ENCODE measurements at places on chromosomes 6 and 20.

- DNase-seq = no peak
Observed at GRCh38 chr6:95545686-95546085, 31.6 kb upstream of the MANEA start.

- peak; percentile 31 for DNase-seq
Observed at GRCh38 chr6:45657226-45657625, 279.5 kb upstream of the SUPT3H start.

DNA sequence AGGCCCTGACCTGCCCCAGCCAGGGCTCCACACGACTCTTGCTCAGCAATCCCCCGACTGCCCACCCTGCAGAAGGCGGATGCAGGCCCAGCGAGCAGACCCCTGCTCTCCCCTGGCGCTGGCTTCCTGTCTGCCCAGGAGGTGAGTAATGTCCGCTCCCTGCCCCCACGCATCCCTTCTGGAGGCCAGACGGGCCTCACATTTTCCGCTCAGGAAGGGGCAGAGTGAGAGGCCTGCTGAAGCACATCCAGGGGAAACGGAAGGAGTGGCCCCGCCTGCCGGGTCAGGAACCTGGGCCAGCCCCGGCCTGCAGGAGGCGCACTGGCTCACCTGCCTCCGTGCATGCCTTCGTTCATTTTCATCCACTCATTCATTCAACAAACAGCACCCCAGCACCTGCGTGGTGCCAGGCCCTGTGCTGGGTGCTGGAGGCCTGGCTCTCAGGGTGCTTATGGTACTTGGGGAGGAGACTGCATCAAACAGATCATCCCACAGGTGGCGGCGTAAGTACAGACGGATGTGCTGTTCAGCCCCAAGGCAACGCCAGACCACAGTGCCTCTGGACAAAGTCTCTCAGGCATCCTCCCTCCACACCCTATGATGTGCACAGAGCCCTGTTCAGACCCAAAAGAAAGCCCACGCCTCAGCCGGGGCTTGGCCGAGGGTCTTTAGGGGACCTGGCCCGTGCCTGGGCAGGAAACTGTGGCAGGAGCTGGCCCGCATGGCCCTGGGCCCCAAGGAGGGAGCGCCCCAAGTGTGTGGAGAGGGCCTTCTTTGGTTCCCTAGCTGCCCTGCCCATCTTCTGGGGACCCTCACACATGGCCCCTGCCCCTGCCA is 112.1 kb downstream of the ASXL1 start:
- DNase-seq = peak; percentile 50

DNA sequence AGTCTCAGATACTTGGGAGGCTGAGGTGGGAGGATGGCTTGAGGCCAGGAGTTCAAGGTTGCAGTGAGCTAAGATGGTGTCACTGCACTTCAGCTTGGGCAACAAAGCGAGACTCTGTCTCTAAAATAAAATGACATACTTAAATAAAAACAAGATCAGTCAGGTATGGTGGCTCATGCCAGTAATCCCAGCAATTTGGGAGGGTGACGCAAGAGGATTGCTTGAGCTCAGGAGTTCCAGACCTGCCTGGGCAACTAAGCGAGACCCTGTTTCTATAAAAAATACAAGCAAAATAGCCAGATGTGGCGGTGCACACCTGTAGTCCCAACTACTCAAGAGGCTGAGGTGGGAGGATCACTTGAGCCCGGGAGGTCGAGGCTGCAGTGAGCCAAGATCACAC is 149.6 kb downstream of the ZFP64 start:
- DNase-seq = no peak

GRCh38 chr6:164195278-164195941 is 780.9 kb downstream of the QKI start:
- no peak for DNase-seq

GRCh38 chr20:17882834-17883591 is 85.6 kb downstream of the SNX5 start:
- no peak for DNase-seq

- DNase-seq = no peak
Observed at GRCh38 chr6:127475135-127475822, 16.1 kb upstream of the KIAA0408 start.

- DNase-seq = no peak
Observed at GRCh38 chr20:52342913-52343312, 151.3 kb upstream of the ZFP64 start.

DNA sequence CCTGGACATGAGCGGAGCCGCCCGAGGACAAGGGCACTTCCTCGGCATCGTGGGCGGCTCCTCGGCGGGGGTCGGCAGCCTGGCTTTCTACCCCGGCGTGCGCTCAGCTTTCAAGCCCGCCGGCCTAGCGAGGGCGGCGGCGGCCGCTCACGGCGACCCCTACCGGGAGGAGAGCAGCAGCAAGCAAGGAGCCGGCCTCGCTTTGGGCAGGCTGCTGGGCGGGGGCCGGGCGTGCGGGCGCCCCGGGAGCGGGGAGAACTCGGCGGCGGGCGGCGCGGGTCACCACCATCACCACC is 6.7 kb downstream of the PRDM13 start:
- DNase-seq = no peak

DNA sequence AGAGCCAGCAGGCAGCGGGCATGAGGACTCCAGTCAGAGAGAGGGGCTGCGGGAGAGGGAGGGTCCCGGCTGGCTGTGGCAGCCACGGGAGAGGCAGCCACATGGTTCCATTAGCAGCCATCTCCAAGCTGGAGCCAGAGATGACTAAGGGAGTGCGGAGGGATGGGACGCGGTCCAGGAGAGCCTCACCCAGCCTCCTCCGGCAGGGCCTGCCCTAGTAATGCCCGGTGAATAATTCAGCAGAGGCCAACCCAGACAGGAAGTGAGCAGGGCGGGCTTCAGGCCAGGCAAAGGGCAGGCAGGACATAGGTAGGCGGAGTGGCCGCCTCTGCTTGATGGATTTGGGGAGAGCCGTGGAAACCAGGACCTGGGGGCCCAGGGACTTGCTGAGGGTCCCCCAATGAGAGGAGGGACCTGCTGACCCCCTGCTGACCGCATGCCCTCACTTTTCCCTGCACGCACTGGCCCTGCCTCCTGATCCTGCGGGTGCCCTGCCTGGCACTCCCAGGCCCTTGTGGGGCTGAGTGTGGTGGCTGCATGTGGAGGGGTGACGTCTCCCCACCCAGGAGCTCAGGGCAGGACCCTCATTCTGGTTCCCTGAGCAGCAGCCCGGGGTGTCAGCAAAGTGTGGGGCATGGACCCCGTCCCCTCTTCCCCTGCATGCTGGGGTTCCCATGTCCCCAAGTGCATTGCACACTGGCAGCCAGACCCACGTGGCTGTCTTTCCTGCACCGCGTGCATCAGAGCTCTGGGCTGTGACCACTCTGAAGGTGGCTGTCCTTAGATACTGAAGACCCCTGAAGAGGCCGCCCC is 51.8 kb upstream of the SLCO4A1 start:
- DNase-seq = peak; percentile 77

- no peak for DNase-seq
Observed at GRCh38 chr20:43825581-43825980, 89.1 kb upstream of the TOX2 start.

GRCh38 chr6:163655217-163656121 is 241.0 kb downstream of the QKI start:
- no peak for DNase-seq

- no peak for DNase-seq
Observed at GRCh38 chr6:88443554-88443953, 277.4 kb upstream of the CNR1 start.

DNA sequence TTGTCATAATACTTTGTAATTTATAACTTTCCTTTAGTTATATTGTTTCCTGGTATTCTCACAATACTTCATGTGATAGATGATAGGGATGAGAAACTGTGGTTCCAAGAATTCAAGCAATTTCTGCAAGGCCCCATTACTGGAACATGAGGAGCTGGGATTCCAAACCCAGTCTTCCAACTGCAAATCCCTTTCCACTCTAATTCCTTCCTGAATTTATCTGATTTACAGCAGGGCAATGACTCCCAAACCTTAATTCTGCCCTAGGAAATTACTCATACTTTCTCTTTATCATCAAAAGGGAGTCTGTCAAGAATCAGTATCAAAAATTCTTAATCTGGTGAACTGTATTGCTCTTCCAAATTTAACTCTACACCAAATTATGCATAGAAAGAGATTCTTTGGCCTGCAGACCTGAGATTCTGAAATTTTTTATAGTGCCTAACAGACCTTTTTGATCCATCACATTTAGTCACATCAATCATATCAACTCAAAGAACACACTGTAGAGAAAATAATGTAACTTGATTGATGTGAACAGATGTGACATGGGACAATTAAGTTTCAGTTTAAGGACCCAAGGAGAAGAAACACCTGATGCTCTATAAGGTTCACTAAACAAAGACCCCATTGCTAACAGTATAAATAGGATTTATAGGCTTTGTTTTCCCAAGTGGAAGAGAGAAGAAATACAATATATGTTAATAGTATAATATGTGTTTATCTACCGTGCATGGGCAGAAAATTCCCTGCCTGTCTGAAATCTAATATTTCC is 41.5 kb upstream of the GJA1 start:
- no peak for DNase-seq

DNA sequence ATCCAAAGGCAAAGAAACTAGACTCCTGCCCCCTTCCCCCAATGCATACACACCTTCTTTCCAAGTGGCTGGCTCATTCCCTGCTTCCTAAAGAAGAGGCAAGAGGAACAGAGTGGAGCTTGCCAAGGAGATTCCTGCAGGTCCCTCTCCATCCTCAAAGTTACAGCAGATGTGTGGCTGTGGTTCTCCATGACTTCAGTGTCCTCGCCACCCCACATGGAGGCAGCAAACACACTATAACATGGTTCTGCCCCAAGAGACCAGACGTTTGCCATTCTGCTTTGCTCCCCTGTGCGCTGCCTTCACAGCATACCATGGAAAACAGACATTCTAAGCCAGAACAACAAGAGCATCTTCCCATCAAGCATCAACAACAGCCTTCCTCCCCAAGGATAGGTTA is 84.4 kb downstream of the BACH2 start:
- DNase-seq = no peak

- DNase-seq = no peak
Observed at GRCh38 chr6:129599467-129599866, 110.5 kb downstream of the ARHGAP18 start.

- DNase-seq = peak; percentile 80
Observed at GRCh38 chr6:3438190-3439167, 18.4 kb downstream of the SLC22A23 start.

DNA sequence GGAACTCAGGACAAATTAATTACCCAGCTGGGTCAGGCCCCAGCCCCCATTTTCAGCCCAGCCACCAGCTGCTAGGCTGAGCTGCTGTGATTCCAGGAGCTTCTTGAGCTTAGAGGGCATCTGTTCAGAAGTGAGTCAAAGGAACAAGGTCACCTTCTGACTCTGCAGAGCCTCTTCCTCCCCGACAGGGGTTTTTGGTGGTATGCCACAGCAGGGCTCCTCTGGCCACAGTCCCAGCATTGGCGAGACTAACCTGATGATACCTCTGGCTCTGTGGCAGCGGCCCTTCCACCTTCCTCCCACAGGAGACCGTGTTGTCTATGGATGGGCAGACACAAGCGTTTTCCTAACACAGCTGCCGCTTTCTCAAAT is 39.7 kb downstream of the ZC3H12D start:
- no peak for DNase-seq

DNA sequence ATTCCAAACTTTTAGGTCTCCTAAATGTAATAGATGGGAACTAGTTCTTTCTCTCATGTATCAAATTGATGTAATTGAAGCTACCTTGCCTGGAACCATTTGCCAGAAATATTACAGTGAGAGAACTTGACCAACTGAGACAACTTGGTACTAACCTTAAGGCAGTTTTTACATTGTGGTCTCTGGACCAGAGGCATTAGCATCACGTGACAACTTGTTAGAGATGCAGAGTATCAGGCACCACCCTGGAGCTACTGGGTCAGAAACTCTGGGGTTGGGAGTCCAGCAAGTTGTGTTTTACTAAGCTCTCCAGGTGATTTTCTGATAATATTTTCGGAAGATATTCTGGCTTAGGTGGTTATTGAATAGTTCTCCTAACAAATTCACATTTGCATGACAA is 982.1 kb upstream of the SLC35B3 start:
- no peak for DNase-seq

- no peak for DNase-seq
Observed at GRCh38 chr20:4876731-4877130, 124.6 kb downstream of the SLC23A2 start.

GRCh38 chr6:68701159-68701558 is 66.1 kb downstream of the ADGRB3 start:
- no peak for DNase-seq

GRCh38 chr6:17349427-17349826 is 44.0 kb upstream of the CAP2 start:
- no peak for DNase-seq

DNA sequence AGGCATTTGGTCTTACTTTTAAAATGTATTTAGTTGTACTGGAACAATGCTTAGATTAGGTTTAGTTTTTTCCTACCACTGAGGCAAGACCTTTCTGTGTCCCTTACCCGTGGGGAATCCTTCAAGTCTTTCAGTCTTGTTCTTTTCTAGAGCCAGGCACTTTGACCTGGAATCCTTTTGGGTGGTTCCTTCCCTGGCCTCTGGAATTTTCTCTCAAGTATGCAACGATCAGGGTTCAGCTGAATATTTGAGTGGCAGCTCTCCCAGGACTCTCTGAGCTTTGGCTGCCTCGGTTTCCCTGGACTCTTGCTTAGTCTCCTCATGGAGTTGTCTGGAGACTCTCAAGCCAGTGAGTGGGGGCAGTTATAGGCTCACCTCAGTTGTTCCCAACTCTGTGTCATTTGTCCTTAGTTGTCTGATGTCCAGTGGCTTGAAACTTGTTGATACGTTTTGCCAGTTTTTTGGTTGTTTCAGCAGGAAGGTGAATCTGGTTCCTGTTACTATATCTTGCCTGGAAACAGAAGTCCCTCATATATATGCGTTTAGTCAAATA is 118.1 kb downstream of the QKI start:
- DNase-seq = no peak

DNA sequence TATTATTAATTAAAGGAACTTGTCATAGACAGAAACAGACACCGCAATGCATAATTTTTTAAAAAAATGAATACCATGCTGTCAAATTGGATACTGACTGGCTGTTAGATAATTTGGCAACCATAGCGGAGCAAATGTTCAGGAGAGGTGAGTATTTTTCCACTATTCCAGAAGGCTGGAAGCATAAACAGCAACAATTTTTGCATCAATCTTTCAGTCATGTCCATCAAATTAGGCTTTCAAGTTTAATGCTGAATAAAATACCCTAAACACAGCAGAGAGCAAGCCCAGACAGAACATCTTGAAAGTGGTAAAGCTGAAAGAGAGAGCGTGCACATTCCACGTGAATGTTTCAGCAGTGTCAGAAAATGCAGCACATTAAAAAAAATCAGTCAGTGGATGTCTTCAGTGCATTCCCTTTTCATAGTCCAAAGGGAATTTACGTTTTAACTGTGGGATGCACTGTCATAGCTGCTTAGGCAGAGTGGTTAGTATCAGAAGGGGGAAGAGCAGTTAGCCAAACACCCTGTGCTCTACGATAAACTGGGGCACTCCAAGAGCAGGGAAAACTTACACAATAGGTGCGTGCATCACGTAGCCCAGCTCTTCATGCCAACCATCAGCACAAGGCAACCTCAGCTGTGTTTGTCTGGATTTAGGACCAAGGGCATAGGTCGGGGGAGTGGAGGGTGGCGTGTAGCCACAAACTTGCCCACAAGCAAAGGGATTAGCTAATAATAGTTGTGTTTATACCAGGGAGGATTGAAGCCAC is 116.2 kb upstream of the STMND1 start:
- DNase-seq = peak; percentile 51

GRCh38 chr20:22566876-22567658 is 17.3 kb downstream of the FOXA2 start:
- DNase-seq = no peak

GRCh38 chr20:46943861-46944591 is 49.4 kb downstream of the EYA2 start:
- DNase-seq = no peak
